ENCODE measurements at places on chromosomes 1 and 21.

- DNase-seq, result no peak
Measured at GRCh38 chr1:162074276-162075005, 5.0 kb downstream of the NOS1AP start.

DNA sequence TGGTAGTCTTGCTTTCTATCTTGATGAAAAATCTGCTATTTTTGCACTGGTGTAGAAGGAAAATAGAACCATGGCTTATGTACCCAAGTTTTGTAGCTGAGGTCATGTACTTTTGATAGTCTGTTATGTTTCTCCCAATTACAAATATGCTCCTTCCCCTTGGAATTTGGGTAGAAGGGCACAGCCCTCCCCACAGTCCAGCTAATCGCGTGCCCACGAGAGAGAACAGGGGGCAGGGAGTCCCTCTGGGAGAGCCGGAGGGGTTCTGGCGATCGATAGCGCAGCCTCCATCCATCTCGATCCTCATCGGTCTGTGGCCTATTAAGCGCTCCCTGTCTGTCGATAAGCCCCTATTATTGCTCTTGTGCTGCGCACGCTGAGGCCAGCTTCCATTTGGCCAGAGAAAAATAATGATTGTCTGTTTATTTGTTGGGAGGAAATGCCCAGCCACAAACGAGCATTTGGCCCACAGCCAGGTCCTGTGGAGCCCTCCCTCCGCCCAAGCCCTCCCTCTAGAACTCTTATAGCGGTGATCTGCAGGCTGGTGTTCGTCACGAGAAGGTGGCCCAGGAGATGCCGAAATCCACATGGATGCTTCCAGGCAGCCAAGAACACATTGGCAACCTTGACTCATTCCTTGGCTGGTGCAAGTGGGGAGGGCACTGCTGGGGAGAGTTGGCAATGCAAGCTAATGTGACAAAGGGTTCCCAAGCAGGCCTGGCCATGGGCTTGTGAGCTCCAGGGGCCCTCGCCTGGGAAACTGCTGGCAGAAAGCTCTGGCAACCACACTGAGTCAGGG is 134.7 kb upstream of the TNR start:
- DNase-seq, result no peak

DNA sequence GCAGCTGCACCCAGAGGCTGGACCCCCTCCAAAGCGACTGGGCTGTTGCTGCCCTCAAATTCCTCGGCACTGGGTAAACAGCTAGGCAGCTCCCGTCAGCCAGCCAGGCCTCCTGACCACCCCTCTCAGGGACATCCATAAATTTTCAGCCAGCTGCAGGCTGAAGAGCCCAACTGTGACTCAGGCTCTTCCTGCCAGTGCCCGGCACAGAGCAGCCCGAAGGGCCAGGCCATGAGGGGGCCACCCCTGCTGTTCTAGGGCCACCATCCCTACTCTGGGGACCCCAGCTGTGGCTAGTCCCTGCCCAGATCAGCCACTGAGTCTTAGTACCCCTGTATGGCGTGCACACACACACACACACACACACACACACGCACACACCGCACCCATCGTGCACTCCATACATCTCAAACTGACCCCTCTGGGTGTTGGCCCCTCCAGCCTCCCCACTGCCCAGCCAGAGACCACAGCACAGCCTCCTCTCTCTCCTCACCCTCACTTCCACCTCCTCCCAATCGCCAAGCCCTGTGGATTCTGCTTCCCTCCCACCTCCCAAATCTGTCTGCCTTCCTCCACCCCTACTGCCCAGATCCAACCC is 6.2 kb upstream of the LAPTM5 start:
- no peak for DNase-seq

GRCh38 chr1:13968361-13968760 is 268.4 kb downstream of the PRDM2 start:
- no peak for DNase-seq

DNA sequence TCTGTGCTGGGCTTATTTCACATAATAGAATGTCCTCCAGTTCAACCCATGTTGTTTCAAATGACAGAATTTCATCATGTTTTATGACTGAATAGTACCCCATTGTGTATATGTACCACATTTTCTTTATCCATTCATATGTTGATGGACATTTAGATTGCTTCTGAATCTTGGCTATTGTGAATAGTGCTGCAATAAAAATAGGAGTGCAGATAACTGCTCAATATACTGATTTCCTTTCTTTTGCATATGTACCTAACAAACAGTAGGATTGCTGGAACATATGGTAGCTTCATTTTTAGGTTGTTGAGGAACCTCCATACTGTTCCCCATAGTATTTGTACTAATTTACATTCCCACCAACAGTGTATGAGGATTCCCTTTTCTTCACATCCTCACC is 491.1 kb downstream of the BRINP3 start:
- no peak for DNase-seq

DNA sequence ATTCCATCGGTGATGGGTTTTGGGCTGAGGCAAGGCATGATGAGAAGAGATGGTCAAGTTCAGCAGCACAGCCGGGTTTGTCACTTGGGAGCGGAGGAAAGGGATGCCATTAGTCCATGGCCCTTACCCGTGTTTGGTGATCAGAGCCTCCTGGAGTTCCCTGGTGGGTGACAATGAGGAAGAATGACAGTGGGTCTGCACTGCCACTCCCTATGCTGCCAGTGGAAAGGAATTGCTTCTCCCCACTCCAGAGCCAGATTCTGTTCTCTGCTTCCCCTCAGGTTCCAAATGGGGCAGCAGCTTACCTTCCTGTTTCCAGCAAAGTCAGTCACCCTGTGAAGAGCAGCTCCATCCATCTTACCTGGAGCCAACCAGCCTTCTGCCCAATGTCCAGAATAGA is 393.1 kb downstream of the PTPRU start:
- no peak for DNase-seq

DNA sequence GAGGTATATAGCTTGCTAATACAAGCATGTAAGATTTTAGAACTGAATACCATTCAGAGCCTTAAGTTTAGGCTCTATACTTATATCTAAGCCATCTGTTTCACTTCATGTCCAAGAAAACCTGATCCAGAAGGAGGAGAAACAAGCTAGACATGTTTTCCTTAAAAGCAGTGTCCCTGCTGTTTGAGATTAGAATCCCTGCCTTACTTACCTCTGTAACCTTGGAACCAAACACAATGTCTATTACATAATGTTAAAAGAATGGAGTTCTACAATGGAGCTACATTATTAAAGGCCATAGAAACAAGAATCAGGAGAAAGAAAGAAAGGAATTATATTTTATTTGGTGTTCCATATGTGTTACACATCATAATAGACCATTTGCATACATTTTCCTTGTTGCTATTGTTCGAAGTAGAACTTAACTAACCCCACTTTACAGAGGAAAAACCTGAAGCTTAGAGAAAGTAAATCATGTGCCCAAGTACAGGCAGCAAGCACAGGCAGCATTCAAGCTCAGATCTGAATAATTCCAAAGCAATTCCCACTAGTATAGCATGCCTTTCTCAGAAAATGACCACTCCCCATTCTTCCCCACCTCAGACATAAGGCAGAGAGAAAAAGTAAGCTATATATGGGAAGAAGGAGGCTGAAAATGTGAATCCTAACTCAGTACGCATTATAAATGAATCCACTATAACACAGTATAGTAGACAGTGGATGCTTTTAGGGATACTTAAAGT is 380.1 kb upstream of the SPAG17 start:
- DNase-seq, result no peak

All from stimulated activated CD8-positive, alpha-beta memory T cell treated with anti-CD3 and anti-CD28 coated beads, Interleukin-2, amount 100 ng/mL, for 48 hours (primary cell).